ENCODE measurements at places on chromosomes 7 and 10. TPM values are rescaled to one million over a fixed set of nuclear protein-coding genes. Genes with fewer than 3 reads are reported as not detected.

The PDE6C gene
- not detected for total RNA-seq

The SCART1 gene
- total RNA-seq = 0.93 TPM

The UNCX gene
- not detected for total RNA-seq

The SMKR1 gene
- 11.7 TPM for total RNA-seq

The TUBB8 gene
- not detected for total RNA-seq

The FAM131B gene
- total RNA-seq = 2.3 TPM

The AKR1D1 gene
- total RNA-seq = not detected

The CLCN1 gene
- not detected for total RNA-seq

The PGAM2 gene
- not detected for total RNA-seq

The STOX1 gene
- 0.34 TPM for total RNA-seq

The BMPER gene
- total RNA-seq = not detected
